ENCODE measurements at places on chromosomes 4 and X. TPM values are rescaled to one million over a fixed set of nuclear protein-coding genes. Genes with fewer than 3 reads are reported as not detected.

DNA sequence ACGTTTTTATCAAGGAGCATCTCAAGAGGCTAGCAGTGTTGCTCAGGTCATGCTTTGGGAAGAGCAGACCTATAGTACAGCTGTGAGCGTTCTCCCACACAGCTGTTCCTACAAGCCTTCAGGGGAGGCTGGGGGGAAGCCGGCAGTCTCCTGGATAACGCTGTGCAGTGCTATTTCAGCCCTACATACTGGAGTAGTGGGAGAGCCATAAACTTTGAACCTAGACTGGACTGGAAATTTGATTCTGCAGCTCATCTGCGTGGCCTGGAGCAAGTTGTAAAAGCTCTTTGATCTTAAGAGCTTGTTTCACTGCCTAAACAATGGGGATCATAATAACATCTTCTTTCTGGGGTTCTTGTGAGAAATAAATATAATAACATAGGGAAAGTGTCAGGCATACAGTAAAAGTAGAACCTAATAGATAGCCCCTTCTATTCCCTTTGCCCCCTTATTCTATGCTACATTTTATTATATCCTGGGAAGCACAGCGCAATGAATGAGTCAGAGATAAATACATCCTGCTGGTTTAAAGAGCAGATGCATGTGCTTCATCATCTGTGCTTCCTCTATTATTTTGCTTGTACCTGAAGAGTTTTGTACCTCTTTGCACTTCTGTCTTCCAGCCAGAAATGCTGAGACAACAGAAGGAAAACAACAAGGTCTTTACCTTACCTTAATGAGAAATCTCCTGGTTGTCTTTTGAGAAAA is 14.7 kb upstream of the AMBN start:
- no peak for DNase-seq

DNA sequence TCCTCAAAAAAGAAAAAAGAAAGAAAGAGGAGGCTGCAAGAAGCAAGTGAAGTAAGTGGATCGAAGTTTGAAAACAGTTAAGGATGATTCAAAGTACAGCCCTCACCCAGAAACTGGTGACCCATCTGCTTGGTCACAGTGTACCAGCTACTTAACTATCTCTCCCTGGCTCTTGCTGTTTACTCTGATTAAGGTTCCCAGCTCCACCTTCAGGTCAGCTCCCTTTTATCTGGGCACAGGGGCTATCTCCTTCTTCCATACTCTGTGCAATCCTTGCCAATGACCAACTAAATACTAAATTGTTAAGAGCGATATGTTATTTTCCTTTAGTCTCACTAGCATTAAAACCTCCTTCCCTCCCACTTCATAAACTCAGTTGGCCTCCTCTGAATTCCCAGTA is 81.5 kb upstream of the SMIM10 start:
- no peak for DNase-seq

GAGE13 gene
- not detected for total RNA-seq

DNA sequence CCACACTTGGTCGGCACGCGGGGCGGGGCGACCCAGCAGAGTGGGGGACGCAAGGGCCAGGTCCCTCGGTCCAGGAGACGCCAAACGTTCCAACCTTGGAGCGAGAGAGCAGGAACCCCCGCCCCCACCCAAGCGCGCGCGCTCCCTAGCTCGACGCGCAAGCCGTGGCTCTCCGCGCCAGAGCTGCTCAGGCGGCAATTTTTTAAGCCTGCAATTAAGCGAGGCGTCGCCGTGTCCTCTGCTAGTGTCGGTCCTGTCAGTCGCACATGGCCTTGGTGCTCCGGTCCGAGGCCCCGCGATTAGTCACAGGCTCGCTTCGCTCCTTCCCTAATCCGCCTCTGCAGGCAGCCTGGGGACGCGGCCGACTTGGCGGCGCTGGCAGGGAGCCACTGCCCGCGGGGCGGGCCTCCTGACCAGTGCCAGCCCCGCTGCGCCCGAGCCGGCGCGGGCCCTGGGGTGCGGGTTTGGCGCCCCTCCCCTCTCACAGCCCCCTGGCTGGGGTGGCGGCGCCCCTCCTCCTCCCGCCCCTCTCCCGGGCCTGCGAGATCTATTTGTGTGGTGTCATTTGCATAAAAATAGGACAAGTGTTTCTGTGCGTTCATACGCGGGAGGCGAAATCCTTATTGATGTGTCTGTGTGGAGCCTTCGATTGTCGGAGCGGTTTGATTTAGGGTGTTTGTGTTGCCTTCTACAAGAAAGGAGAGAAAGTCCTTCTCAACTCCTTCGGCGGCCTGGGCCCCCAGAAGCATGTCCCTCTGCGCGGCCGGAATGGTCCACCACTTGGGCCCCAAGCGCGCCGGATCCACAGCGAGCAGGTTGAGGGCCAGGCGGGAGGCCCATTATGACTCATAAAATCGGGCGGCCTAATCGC is 9.8 kb upstream of the BCOR start:
- DNase-seq: peak; percentile 44

- no peak for DNase-seq
Observed at GRCh38 chr4:171929477-171929876, 116.3 kb downstream of the GALNTL6 start.

GRCh38 chr4:170420255-170420693 is 330.5 kb upstream of the AADAT start:
- no peak for DNase-seq

- DNase-seq: no peak
Observed at GRCh38 chrX:107445146-107445545, 4.3 kb upstream of the FRMPD3 start.

DNA sequence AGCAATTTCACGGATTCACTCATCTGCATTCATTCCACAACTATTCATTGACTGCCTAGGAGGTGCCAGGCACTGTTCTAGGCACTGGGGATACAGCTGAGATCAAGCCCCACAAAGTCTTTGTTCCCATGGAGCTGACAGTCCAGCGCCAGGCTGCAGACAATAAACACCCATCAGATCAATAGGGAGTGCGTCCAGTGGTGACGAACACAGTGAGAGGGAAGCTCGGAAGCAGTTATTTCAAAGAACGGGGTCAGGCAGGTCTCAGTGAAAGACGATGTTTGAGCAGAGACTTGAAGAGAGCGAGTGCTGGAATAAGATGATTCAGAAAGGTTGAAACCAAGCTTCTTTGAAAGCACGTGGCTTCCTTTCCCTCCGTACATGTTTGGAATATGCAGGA is 167.2 kb downstream of the EVC2 start:
- no peak for DNase-seq

- DNase-seq: no peak
Observed at GRCh38 chr4:173934933-173935620, 348.4 kb downstream of the FBXO8 start.

DNA sequence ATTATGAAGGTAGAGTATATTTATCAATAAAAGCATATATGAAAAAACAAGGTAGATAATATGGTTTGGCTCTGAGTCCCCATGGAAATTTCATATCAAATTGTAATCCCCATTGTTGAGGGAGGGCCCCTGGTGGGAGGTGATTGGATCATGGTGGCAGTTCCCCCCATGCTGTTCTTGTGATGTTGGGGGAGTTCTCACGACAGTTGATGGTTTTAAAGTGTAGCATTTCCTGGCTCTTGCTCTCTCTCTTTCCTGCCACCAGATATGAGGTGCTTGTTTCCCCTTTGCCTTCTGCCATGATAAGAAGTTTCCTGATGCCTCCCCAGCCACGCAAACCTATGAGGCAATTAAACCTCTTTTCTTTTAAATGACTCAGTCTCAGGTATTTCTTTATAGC is 260.4 kb downstream of the PPARGC1A start:
- no peak for DNase-seq

GRCh38 chr4:105569057-105569865 is 16.8 kb downstream of the ARHGEF38 start:
- no peak for DNase-seq

SHROOM4 gene
- not detected for total RNA-seq

GRCh38 chr4:169315530-169316343 is 45.0 kb upstream of the SH3RF1 start:
- DNase-seq: peak; percentile 65

DNA sequence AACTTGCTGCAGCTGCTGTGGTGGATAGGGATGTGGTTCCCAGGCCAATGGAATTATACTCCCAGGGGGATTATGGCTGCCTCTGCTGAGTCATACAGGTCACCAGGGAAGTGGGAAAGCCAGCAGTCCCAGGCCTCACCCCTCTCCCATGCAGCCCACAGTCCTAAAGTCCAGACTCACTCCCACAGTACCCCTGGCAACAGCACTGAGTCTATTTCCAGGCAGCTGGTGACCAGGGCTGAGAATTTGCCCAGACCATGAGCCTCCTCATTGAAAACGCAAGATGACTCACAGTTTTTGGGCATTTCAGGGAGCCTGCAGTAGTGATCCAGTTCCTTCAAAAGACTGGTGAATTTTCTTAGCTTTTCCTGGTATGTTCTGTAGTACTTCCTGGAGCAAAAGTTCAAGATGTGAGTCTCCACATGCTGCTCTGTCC is 137.6 kb downstream of the NPNT start:
- peak; percentile 56 for DNase-seq

- no peak for DNase-seq
Observed at GRCh38 chr4:139816856-139817255, 151.2 kb downstream of the MGST2 start.

MAGEE1 gene
- total RNA-seq: 3.2 TPM

NAP1L2 gene
- 0.18 TPM for total RNA-seq

DNA sequence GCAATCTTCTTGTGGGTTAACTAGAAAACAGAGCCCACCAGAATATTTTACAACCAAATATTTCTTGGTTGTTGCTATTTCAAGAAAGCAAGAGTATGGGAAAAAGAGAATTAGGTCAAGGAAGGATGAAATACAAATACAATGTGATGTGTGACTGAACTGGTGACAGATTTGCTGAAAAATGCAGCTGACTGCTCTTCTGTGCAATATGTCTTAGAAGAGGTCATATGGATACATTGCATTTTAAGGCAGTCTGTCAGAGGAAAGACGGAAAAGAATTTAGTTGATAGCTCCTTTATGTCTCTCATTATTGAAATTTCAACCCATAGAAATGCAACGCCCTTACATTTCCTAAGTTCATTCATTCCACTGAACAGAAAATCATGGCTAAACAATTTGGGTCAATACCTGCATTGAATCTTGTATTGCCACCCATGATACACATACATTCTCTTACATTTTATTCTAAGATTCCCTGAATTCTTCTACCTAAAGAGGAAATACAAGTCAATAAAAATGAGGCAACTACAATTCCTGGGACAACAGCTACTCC is 423.1 kb downstream of the ADAM29 start:
- no peak for DNase-seq

GRCh38 chr4:14383652-14384051 is 618.6 kb upstream of the CPEB2 start:
- no peak for DNase-seq

ZCCHC4 gene
- total RNA-seq: 10.9 TPM

DNA sequence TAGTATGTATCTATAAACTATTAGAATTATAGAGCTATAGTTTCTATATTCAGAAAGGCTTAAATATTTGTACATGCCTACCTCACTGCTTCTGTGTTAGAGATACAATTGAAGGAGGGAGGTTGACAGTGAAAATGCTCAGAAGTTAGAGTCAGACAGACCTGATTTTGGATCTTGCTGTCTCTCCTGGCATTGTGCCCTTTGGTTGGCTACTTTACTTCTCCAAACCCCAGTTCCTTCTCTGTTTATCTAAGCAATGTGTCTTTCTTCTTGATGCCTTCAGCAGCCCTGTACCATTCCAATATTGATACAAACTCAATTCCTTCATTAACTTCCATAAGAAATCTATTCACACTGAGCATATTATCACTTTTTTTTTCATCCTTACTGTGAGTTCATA is 28.7 kb downstream of the CCNG2 start:
- no peak for DNase-seq

- no peak for DNase-seq
Observed at GRCh38 chr4:151158979-151159378, 59.6 kb downstream of the RPS3A start.

DNA sequence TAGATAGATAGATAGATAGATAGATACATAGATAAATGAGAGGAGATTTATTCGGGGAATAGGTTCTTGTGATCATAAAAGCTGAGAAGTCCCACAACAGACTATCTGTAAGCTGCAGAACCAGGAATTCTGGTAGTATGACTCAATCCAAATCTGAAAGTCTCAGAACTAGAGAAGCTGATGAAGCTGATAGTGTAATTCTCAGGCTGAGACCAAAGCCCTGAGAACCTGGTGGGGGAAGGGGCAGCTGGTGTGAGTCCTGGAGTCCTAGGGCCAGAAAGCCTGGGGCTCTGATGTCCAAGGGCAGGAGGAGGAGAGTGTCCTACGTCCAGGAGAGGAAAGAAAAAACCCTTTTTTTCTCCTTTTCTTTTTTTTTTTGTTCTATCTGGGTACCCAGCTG is 8.0 kb upstream of the BANK1 start:
- DNase-seq: no peak

DNA sequence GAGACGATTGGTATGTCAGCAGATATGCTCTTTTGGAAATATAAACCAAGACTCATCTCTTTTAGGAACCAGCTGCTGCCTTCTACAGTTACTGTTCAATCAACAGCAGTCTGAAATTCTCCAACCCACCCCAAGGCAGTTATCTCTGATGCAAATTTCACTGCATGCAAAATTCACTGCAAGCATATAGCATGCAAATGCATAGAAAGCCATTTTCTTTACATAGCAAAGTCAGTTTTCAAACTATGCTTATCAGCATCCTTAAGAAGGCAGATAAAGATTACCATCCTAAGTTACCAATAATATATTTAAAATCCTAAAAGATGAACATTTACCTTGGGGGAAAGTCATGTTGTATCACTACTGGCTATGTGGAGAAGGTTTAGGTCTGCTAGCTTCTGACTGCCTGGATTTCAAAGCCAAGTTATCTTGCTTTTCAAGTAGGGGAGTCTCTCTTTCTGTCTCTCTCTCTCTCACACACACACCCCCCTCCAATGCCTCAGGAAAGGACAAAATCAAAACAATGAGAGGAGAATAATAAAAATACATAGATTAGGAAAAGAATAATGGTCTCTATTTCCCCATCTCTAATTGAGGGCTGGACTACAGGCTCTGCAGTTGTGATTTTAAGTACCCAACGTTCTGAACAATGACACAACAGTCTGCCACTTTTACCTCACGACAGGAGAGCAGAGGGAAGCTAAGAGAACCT is 1.5 kb downstream of the NMU start:
- no peak for DNase-seq

RTL9 gene
- total RNA-seq: 0.24 TPM

CYSLTR1 gene
- not detected for total RNA-seq

IGSF1 gene
- not detected for total RNA-seq

GRCh38 chrX:48703642-48704481 is 7.3 kb downstream of the SUV39H1 start:
- peak; percentile 72 for DNase-seq

- no peak for DNase-seq
Observed at GRCh38 chrX:38804432-38804681, 3.1 kb downstream of the MID1IP1 start.

DNA sequence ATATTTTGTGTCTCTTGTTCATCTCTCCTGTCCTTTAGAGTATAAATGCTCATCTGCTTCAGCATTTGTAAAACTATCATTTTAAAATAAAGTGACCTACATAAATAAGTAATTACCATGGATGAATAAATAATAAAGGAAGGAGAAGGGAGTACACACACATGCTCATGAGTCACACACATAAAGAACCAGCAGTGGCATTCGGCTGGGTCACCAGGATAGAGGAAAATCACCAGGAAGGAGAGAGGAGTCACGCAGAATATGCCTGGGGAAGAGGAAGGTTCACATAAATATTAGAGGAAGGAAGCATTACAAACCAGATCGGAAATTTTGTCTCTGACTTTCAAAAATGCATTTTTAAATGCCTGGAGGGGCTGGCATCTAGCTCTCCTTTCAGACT is 38.5 kb upstream of the MED14 start:
- DNase-seq: peak; percentile 52

CFP gene
- 0.20 TPM for total RNA-seq

- peak; percentile 46 for DNase-seq
Observed at GRCh38 chr4:176150356-176150682, 45.1 kb downstream of the SPATA4 start.

GRCh38 chr4:184028561-184029374 is 123.7 kb downstream of the STOX2 start:
- no peak for DNase-seq
